Daoy (cell line): ENCODE measurements at places on chromosomes 3 and 15.
A peak's percentile ranks its signal among the peaks of the same experiment; 100 is the strongest.

DNA sequence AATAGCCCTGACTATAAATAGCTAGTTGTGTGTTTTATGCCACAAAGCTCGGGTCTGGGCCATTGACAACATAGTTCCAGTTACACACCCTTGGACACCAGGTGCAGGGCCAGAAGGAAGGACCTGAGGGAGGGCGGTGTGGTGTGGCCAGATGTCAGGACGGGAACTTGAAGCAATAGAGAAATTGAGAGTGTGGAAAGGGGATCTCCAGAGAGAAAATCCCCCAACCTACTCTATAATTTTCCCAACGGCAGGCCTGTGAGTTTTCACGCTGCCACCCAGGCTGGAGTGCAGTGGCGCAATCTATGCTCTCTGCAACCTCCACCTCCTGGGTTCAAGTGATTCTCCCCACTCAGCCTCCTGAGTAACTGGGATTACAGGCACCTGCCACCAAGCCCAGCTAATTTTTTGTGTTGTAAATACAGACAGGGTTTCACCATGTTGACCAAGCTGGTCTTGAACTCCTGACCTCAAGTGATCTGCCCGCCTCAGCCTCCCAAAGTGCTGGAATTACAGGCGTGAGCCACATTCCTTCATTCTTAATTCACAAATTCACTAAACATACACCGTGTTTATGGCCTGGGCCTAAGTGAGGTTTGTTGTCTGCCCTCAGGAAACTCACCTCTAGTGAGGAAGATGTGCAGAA lies 70.8 kb upstream of the KLF13 start:
- no peak for DNase-seq

DNA sequence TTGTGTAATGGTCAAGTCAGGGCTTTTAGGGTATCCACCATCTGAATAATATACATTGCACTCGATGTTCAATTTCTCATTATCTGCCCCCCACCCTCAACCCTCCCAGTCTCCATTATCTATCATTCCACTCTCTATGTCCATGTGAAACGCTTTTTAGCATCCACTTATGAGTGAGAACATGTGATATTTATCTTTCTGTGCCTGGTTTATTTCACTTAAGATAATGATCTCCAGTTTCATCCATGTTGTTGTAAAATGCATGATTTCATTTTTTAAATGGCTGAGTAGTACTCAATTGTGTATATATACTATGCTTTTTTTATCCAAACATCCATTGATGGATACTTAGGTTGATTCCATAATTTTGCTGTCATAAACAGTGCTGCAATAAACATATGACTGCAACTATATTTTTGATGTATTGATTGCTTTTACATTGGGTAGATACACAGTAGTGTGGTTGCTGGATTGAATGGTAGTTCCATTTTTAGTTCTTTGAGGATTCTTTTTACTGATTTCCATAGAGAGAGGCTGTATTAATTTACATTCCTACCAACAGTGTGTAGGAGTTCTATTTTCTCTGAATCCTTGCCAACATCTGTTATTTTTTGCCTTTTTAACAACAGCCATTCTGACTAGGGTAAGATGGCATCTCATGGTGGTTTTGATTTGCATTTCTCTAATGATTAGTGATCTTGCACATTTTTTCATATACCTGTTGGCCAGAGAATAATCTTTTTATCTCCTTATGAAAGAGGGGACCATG lies 332.9 kb upstream of the TGFBR2 start:
- no peak for DNase-seq

DNA sequence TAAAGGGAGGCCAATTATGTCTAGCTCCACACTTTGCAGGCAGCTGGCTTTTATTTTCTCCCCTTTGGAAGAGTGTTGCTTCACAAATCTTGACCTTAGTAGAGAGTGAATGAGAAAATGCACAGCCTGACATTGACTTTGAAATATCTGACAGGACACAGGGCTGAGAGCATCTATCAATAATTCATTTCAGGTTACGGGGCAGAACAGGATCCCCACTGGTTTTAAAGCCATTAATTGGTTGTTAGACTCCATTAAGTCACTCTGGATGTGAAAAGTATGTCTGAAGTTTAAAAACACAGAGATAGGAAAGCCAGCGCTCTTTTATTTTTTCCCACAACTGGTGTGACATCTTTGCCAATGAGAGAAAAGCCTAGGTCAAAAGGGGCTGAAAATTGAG lies 251.9 kb upstream of the TMC3 start:
- DNase-seq: no peak

DNA sequence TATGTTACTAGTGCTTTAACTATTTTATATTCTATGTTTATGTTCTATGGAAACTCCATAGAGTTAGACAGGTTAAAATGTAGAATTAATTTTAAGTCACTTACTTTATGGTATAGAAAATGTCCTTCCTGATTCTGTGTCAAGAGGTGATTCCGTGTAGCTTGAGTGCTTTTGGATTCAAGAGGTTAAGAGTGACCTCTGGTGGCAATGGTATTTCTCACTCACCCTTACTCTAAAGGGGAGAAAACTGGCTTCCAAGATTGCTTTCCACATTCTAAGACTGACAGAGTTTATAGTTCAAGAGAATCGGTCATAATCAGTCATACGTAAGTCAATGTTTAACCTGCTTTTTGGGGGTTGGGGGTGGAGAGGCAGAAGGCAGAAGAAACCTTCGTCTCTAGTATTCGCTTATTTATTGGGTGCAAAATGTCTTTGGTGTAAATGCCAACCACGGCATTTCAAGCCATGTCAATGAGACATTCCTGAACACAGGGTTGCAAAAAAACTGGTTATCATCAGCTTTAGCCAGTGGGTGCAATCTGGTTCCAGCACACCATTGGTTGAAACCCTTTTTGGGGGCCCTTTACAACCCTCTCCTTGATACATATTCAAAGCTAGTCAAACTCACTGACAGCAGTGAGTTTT lies 92.0 kb upstream of the VGLL3 start:
- DNase-seq: peak; percentile 51

DNA sequence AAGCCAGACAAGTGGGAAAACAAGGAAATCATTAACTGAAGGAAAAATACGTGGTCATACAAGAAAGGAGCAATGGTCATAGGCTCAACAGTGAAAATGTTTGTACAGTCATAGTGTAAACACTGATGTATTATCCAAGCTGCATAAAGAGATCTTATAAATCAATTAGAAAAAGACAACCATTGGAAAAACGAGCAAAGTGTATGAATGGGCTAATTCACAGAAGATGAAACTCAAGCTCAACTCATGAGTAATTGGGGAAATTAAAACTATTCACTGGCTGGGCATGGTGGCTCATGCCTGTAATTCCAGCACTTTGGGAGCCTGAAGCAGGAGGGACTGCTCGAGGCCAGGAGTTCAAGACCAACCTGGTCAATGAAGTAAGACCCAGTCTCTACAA lies 6.4 kb upstream of the IGF2BP2 start:
- DNase-seq: no peak

DNA sequence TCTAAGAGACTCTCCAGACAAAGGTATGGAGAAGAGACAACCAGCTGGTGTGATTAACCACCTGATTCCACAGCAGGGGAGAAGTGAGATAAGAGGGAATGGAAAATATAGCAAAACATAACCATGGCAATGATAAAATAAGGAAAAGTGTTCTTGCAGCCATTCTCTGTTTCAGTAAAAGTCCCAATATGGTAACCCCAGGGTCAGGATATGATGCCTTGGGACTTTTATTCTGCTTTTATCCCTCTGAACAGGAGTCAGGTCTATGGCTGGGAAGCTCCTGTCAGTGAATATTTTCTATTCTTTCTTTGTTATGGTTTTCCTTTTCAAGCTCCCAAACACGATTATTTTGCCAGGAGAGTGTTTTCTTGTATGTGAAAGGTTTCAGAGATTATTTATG lies 94.2 kb downstream of the SLC9A9 start:
- DNase-seq: no peak

DNA sequence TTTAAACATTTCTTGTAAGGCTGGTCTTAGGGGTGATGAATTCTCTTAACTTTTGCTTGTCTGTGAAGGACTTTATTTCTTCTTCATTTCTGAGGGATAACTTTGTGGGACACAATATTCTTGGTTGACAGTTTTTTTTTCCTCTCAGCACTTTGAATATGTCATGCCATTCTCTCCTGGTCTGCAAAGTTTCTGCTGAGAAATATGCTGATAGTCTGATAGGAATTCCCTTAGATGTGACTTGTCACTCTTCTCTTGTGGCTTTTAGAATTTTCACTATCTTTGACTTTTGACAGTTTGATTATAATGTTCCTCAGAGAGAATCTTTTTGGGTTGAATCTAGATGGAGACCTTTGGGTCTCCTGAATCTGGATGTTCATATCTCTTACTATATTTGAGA lies 23.3 kb upstream of the TF start:
- no peak for DNase-seq

- no peak for DNase-seq
Observed at GRCh38 chr3:178480795-178481194, 55.4 kb upstream of the KCNMB2 start.

GRCh38 chr15:59794229-59794886 lies 105.2 kb upstream of the BNIP2 start:
- no peak for DNase-seq

DNA sequence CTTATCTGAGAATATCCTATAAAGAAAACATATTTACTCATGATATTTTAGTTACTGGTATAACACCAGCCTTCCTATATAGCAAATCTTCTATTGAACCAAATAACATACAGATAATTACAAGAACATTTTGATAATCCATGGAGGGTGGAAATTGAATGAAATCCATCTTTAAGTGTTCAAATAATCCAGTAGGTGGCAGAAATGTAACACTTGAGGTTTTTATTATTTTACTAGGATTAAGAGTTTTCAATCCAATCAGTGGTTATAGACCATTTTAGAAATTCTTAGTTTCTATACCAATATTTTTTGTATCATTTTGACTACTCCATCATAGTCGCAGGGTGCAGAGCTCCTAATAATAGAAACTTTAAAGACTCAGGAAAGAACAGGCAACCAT lies 101.9 kb upstream of the KCNH8 start:
- no peak for DNase-seq

DNA sequence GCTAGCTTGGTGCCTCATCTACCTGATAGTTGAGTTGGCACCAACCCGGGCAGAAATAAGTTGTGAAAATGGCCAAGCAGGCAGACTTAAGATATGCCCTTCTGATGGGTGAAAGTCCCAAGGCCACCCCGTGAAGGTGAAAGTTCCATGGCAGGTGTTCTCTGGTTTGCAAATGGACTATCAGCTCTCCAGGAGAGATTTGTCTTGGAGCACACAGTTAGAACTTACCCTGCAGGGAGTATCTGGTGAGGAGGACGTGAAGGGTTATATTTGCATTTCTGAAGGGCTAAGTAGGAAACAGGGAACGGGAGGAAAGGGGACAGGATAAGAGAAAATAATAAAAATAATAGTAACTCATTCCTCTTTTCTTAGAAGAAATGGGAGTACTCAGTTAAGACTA lies 220.5 kb downstream of the TP63 start:
- no peak for DNase-seq

GRCh38 chr3:24377218-24377993 lies 117.2 kb downstream of the THRB start:
- DNase-seq: no peak

GRCh38 chr3:127964816-127965215 lies 49.8 kb downstream of the KBTBD12 start:
- DNase-seq: no peak

DNA sequence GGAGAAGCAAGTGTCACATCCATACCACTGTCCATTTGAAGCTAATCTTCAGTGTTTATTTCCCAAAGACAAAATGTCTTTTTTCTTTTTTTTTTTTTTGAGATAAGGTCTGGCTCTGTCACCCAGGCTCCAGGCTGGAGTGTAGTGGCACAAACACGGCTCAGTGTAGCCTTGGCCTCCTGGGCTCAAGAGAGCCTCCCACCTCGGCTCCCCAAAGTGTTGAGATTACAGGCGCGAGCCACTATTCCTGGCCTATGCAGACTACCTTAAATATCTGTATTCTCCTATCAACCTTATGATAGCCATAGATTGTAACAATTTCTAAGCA lies 27.7 kb upstream of the VPS33B start:
- DNase-seq: no peak

DNA sequence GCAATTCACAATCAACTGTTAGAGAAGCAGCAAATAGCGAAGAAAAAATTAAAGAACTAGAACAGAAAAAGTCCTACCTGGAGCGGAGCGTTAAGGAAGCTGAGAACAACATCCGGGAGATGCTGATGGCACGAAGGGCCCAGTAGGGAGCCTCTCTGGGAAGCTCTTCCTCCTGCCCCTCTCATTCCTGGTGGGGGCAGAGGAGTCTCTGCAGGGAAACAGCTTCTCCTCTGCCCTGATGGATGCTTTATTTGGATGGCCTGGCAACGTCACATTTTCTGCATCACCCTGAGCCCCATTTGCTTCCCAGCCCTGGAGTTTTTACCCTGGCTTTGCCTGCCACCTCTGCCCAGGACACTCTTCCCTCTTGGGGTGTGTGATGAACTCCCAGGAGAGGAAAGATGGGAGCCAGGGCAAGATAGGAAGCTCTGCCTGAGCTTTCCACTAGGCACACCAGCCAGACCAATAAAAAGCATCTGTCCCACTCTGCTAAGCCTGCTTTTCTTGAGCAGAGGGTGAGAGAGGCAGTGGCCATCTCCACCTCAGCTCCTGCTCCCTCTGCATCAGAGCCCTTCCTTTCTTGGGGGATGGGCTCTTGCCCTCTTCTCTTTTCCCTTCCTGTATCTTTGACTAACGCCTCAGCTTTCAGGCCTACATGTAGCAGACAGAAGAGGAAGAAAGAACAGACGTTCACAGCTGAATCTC lies 39.4 kb downstream of the PPARG start:
- DNase-seq: no peak

- DNase-seq: peak; percentile 1
Observed at GRCh38 chr3:24387000-24387399, 107.7 kb downstream of the THRB start.
